Kidney epithelial cell (primary cell): ENCODE measurements at places on chromosomes 5 and 9. TPM values are rescaled to one million over a fixed set of nuclear protein-coding genes. Genes with fewer than 3 reads are reported as not detected.

- no peak for DNase-seq
Measured at GRCh38 chr9:128634651-128635262, 21.9 kb downstream of the DYNC2I2 start.

DNA sequence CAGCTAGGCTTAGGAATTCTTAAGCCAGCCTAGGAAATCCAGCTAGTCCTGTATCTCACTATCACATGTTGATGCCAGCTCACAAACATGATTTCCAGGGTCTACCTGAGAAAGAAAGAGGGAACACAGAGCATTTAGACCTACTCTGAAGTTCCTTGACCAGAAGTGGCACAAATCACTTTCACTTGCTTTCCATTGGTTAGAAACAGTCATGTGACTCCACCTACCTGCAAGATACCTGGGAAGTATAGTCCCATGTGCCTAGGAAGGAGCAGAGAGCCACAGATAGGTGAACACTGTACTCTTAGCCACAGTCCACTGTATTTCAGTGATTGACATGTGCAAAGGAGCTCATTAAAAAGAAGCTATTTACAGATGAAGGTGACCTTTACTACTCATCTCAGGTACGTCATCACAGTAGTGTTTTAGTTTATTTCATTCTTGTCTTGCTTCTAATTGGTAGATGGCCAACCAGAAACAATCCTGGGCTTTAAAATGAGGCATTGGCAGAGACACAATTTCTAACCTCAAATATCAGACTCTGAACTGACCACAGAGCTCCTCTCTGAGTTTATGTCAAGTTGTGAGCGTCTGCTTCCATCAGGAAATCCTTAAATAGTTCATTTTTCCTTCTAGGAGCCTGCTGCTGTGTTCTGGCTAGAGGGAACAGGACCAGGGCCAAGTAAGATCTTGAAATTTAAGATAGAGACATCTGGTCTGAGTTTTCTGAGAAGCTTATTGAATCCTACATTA lies 340.7 kb downstream of the TLE4 start:
- no peak for DNase-seq

DNA sequence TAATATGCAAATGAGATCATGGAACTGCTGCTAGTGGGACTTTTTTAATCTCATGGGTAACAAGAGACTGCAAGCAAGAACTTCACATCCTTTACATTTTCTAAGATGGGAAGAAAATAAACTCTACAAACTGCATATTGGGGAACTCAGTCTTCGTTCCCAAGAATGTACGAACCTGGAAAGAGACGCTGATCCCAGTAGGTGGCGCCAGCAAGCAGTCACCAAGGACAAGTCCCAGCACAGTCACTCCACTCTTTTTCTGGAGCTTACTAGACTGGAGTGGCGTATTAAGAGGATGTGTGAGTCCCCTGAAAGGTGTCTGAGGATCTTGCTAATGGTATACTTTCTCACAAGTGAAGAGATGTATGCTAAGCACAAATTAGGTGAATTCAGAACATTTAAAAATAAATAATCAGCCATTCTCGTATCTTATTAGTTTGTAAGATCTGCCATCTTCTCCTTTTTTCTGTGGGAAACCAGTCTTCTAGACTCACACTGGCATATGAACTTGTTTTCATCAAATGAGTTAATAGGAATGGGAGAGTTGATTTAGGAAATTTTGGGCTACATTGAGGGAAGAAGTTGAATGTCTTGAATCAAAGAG lies 16.0 kb upstream of the PUM3 start:
- no peak for DNase-seq

DNA sequence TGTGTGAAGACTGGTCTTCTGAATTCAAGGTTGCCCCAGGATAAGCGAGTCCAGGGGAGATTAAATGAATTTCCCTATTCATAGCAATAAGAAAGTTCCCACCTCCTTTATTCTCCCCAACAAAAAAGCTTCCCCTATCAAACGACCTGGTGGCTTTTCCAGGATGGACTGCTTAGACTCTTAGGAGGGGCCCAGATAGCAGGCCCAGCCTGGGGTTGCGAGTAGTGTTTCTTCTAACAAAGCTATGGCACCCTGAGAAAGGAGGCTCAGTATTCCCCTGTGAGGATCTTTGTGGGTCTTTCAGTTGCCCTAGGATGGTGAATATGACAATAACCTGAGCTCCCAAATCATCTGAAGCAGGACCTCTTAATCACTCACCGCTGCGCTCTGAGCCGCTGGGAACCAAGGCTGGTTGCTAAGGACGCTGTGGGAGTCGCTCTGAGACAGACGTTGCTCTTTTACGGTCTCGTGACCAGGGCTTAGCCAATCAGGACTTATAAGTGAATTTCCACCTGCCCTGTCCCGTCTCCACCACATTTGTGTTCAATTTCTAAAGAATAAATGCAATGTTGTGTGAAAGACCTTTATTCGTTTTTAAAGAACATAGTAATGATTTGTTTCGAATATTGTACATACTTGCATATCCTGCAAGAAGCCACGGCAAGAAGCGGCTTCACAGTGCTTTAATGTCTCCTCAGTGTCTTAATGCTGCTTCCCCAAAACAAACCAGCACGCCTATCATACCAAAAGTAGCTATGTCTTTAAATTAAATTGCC lies at the start of gene TMEM232:
TSS of gene TMEM232 (minus strand) at position 423 of the 776 bp plus-strand sequence. CDS start 59,319 bp downstream, outside the sequence.
- peak; percentile 69 for DNase-seq

The DBH gene
- not detected in 2 replicates for total RNA-seq

DNA sequence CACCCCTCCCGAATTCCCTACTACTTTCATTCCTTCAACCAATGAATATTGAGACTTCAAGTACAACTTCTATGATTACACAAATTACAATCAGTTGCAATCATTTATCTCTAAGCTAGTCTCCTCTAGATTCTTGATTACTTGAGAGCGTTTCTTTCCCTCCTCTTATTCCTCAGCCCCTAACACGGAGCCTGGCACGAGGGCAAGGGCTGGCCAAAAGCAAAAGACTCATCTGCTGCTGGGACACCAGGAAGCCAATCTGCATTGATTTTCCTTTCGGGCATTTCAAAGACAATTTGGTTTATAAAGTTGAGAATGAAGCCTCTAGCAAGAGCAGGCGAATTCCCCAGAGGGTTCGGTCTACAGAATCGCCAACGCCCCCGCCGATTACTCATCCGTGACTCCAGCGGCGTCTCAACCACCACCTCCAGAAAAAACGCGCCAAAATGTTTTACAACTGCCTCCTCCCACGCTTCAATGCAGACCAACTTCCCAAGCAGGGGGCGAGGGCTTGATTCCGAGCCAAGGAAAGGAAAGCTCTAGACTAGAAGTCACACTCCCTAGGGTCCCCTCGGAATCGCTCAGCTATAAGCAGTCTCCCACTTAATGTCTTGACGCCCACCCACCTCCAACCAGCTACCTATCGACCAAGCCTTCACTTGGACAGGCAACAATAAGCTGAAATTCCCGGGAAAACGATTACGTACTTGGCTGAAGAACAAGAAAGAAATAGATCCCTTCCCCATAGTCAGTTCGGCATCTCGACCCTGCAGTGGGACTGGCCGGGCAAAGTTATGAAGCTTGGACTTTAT lies 1.5 kb downstream of the PCSK1 start:
- no peak for DNase-seq

GRCh38 chr9:86942281-86943200 lies 4.8 kb downstream of the GAS1 start:
- DNase-seq = no peak
